ENCODE measurements at places on chromosomes 6 and 20.
A peak's percentile ranks its signal among the peaks of the same experiment; 100 is the strongest.

DNA sequence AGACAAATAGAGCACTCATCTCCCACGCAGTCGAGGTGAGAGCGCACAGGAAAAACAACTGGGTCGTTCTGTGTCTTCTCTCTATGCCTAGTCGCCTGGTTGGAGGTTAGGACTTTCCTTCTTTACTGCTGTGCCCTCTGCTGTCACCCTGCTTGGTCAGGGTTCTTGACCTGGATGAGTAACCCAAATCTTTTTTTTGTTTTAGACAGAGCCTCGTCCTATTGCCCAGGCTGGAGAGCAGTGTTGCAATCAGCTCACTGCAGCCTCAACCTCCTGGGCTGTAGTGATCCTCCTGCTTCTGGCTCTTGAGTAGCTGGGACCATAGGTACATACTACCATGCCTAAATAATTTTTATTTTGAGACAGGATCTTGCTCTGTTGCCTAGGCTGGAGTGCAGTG, 24.5 kb downstream of the PRPF6 start:
- DNase-seq: no peak

DNA sequence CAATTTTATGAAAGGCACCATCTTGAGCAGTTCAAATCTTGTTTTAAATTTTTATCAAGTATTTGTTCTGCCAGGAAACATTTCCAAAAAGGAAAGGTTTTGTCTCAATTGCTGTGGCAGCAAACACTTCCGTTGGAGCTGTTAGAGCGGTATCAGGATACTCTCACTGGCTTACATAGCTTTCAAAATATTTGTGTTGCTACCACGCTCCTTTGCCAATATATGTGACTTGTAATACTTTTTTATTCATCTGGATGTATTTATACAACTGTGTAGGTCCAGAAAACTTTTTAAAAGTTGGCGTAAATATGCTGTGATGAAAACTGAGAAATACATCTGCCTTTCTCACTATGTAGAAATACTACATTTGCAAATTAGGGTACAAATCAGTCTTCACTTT, 37.8 kb upstream of the NHSL1 start:
- no peak for DNase-seq

GRCh38 chr6:51678905-51679620, 408.4 kb downstream of the PKHD1 start:
- DNase-seq: no peak

- no peak for DNase-seq
These were observed 267.7 kb upstream of the FOXQ1 start for GRCh38 chr6:1044040-1044836.

GRCh38 chr6:10521104-10521808, at the start of gene GCNT2:
GCNT2 (plus strand) TSS chr6:10521351; CDS start chr6:10528912, 7,561 bp downstream.
- peak; percentile 20 for DNase-seq

Data from EH (cell line).